ENCODE measurements at places on chromosomes 2 and 18.

DNA sequence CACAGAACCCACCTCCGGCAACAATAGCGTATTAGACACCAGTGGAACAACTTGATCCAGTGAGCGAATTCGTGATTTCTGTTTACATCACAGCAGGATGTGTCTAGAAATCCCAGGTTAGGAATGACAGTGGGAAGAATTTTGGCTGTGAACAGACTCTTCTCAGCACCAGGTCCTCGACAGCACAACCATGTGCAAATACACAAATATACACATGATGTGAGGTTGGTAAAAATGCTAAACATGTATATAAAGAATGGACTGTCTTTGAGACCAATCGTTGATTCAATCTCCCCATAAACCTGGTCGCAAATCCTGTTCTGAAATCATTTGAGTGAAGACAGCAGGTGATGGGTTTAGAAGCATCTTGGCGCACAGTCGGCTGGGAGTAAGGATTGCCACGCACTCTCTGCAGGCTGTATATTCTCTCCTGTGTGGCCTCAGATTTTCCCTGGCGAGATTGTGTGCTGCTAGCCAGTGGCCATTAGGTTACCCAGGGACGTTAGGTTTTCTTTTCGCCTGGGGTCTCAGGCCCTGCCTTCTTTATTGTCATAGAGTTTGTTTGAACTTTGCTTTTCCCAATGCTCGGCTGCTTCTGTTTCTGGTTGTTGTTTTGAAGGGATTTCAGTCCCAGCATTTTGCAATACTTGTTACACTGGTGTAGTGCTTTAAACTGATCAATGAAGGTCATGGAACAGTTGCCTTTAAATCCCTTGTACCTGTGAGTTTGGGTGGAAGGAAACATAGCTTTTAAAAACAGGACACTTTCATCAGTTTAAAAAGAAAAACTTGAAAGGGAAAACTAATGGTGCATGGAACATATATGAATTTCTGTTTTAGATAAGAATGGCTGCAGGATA, 147.3 kb downstream of the ALPK2 start:
- no peak for DNase-seq

DNA sequence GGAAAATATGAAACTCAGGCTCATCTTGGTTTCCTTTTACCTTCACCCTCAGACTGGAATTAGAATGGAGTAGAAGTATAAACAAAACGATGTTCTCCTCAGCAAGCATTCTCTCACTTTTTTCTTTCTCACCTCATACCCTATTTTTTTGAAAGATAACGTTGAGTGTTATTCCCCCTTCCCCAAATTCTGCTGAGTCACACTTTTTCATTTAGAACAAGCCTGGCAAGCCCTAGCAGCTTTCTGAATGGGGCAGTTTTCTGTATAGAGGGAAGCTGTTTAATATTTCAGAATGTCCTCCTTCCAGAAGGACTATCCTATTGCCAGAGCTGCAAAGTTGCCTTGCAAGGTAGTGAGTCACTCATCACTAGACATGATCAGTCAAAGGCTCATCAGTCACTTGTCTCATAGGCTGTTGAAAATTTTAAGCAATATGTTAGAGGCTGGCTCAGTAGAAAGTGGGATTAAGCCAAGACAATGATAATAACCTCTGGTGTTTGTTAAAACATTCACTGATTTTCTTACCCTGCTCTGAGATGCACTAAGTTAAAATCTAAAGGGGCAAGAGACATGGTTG, 416.1 kb downstream of the RNF144A start:
- no peak for DNase-seq

GRCh38 chr2:54114936-54115283, 505 bp upstream of the ACYP2 start:
- DNase-seq = no peak

- no peak for DNase-seq
These were observed 45.7 kb downstream of the CCDC85A start for GRCh38 chr2:56229397-56230060.

DNA sequence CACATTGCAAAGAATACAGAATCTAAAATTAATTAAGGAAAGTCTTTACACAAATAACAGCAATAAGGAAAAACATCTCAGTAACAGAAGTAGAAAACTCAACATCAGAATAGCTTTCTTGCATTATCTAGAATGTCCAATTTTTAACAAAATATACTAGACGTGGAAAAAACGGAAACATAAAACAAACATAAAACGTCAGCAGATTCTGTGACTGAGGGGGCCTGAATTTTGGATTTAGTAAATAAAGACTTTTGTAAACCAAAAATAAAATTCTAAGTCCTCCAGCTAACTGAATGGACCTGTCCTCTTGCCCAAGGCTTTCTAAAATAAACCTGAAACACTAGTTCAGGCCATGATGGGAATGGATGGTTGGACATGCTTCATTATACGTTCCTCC, 773.5 kb upstream of the LRRTM1 start:
- DNase-seq = no peak

DNA sequence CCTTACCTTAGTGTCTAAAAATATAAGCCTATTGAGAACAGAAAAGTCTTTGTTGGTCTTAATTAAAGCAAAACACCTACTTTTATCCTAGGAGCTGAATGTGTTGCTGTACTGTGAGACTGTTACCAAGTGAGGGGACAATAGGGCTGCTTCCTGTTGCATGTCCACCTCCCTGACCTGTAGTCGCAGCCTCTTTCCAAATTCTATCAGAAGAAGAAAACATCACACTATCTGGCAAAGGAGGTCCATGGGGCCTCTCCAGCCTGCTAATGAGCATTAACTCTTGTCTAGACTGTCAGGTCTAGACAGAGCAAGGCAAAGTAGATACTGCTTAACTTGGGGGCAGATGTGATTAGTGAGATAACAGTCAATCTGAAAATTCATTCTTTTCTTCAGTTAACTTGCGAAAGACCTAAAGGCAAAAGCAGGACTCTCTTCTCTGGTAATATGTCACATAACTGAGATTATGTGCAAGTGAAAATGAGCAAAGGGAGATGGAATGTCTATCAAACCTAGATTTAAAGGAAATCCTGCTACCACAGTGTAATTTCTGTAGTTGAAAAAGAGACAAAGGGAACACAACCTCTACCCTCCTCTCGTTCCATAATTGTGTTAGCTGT, 66.9 kb downstream of the CDH20 start:
- DNase-seq = no peak

GRCh38 chr2:168793596-168793995, 8.8 kb upstream of the NOSTRIN start:
- DNase-seq = no peak

DNA sequence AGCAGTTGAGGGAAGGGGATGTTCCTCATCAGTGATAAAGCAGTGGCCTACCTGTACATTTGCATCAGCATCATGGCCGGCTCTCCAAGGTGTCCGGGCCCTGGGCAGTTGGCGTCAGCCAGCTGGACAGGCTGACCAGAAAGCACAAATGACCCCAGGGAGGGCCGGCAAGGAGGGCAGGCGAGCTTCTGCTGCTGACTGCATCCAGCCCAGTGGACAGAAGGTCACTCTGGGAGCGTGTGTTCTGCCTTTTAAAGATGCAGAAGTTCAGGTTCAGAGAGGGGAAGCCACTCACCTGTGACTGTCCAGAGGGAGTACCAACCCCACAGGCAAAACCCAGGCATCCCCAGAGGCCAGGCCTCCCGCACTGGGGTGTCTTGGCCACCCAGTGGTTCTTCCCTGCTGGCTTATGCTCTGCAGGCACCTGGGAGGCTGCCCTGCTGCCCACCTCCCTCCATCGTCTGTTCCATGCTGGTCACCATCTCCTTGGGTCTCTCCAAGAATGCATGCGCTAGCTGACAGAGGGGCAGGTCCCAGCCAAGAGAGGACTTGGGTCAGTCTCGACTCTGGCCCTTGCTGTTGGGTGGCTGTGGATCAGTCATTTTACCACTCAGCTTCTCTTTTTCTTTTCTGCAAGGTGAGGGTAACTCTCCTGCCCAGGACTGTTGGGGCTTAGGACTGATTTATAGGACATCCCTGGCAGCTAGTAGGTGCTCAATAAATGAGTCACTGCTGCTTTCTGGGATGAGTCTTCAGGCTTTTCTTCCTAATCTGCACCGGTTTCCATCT, 89.9 kb downstream of the INHBB start:
- DNase-seq = no peak

GRCh38 chr2:190860985-190861680, 19.5 kb upstream of the GLS start:
- no peak for DNase-seq

- DNase-seq = no peak
These were observed 499.3 kb downstream of the IRS1 start for GRCh38 chr2:226300196-226300886.

GRCh38 chr2:187964746-187965145, 326.9 kb upstream of the GULP1 start:
- no peak for DNase-seq

GRCh38 chr18:35107216-35107615, 66.0 kb downstream of the MAPRE2 start:
- no peak for DNase-seq

- DNase-seq = no peak
These were observed at the start of gene NTSR2 for GRCh38 chr2:11669454-11670291. Gene NTSR2, minus strand, starts transcription at chr2:11670195. Its CDS starts 66 bp downstream, at chr2:11670129.

GRCh38 chr18:75790796-75791195, 363.3 kb upstream of the SMIM21 start:
- DNase-seq = no peak

DNA sequence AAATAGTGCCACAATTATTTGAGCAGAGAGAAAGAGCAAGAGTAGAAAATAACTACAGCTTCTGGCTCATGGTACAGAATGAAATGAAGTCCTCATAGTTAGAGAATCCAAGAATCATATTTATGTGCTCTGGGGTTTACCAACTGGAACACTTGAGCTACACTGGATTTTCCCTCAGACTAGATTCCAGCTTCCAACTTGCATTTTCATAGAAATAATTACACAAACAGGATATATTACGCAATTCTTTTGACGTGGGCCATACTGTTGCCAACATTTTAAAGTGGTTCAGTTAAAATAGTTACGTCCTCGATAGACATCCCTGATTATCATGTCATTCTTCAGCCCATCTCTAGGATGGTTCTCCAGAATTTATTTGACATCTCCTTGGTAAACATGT, 129.2 kb downstream of the ETAA1 start:
- DNase-seq = no peak

GRCh38 chr2:53536583-53537361, 230.8 kb upstream of the CHAC2 start:
- no peak for DNase-seq

DNA sequence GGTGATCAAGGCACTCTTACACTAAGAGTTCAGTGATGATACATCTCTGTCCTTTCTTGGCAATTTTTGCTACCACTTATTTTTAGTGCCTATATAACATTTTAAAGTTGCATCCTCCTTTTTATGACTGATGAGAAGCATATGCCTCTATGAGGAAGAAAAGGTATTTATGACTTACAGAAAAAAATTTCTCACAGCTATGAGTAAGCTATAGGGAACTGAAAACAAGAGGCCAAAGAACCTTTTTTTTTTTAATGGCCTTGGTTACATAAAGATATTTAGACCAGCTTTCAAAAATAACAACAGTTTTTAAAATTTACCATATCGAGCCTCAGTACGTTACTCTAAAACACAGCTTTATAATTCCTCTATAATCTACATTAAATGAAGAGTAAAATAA, 21.3 kb downstream of the MBD5 start:
- no peak for DNase-seq

GRCh38 chr18:43279015-43279744, 1.9 kb upstream of the SYT4 start:
- DNase-seq = no peak

DNA sequence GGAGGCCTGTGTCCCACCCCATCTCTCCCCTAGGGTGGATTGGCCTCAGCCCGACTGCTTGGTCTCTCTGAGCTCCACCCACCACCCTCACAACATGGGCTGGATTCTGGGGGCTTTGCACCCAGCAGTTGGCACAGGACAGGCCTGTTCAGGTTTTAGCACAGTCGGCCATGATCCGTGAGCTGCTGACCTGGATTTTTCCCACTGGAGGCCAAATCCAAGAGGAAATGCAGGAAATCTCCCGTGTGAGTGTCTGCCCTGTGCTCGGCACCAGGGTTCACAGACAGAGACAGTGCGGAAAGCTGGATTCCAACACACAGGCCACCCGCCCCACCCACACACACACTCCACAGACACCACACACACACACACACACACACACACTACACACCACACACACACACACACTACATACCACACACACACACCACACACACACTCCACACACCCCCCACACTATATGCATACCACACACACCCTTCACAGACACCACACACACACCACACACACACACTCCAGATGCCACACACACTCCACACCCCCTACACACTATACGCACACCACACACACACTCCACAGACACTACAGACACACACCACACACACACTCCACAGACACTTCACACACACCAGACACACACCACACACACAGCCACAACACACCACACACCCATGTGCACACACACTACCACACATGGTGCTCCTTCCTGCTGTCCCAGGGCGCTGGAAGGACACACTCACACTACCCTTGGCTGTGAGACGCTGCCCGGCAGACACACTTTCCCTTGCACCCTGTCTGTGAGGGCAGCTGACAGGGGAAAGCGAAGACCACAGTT, 14.1 kb downstream of the MBP start:
- DNase-seq = no peak

GRCh38 chr18:2987876-2988790, 24.8 kb downstream of the LPIN2 start:
- no peak for DNase-seq

DNA sequence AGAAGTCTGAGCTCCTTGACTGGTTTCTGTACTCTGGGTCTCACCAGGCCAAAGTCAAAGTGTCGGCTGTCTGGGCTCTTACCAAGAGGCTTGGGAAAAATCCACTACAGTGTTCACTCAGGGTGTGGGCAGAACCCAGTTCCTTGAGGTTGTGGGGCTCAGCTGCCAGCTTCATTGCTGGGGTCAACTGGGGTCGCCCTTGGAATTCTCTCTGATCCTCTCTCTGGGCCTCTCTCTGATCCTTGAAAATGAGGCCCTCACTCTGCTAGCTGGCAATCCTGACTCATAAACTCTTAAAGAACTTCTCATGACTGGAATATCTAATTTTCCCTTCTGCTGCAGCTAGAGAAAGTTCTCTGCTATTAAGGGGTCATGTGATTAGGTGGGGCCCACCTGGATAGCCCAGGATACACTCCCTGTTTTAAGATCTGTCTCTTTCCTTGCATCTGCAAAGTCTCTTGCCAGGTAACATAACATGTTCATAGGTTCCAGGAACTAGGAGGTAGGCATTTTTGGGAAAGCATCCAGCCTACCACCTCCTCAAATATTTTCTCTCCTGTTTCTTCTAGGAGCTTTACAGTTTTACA, 66.3 kb downstream of the SP110 start:
- DNase-seq = no peak

DNA sequence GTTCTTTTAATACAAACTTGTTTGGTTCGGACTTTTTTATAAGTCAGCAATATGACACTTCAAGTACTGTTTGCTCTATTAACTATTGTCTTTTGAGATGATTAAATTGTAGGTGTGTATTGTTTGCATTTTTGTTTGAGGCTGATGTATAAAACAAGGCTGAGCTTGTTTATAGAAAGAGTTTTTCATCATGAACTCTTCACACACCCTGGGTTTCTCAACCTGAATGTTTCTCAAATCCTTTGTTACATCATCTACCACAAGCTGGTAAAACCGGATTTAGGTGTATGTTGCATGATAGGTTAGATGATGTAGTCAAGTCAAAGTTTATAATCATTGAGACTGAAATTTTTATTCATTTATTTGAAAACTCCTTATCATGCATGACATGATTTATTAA, 335.2 kb upstream of the LRATD1 start:
- no peak for DNase-seq

Data from T-helper 9 cell (primary cell).